ENCODE measurements at places on chromosomes 5 and 9.

DNA sequence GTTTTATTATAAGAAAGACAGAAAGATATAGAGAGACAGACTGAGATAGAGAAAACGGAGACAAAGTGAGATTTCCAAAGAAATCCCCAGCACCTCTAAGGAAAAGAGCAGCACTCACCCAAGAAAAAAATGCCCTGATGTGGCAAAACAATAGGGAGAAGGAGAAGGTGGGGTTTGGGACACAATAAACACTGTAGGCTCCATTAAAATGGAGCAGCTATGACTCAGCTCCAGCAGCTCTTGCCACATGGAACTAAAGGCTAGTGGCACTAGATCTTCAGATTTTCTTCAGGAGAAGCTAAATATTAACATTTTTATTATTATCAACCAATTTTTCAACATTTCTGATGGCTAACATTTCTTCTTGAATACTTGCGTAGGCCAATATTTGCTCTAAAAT, 321.8 kb downstream of the TRIM32 start:
- DNase-seq = no peak

- no peak for DNase-seq
These were observed 9.1 kb downstream of the SYK start for GRCh38 chr9:90810691-90811090.

DNA sequence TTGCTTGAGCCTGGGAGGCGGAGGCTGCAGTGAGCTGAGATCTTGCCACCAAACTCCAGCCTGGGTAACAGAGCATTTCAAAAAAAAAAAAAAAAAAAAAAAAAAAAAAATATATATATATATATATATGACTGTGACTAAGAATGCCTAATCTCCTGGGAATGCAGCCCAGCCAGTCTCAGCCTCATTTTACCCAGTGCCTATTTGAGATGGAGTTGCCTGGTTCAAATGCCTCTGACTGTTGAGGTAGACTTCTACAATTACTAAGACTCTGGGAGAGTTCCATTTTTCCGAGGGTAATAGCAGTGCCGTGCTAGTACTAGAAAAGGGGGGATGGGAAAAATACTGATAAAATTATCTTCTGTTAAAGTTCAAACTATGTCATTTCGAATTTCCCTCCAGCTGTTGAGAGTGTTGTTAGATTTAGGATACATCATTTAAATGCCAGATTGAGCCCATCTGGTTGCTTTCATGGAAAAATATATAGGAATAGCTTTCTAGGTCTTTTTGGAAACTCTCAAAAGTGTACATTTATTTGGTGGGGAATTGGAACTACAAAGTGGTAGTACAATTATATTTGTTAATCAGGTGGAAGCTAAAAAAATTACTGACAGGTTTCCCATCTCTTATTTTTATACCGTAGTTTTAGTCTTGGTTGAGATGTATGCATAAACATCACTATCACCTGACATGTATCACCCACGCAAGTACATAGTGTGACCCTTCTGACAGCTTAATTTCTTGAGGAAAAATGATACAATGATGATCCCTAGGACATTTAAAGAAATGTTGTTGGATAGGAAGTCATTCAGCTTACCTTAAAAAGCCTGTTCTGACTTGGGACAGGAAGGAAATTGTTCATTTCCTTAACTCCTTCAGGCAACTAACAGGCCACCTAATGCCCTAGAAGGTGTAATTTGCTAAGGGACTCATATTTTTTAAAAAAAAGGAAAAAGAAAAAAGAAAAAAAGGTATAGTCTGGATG, 214.9 kb downstream of the ADAMTSL1 start:
- DNase-seq = peak; percentile 57

DNA sequence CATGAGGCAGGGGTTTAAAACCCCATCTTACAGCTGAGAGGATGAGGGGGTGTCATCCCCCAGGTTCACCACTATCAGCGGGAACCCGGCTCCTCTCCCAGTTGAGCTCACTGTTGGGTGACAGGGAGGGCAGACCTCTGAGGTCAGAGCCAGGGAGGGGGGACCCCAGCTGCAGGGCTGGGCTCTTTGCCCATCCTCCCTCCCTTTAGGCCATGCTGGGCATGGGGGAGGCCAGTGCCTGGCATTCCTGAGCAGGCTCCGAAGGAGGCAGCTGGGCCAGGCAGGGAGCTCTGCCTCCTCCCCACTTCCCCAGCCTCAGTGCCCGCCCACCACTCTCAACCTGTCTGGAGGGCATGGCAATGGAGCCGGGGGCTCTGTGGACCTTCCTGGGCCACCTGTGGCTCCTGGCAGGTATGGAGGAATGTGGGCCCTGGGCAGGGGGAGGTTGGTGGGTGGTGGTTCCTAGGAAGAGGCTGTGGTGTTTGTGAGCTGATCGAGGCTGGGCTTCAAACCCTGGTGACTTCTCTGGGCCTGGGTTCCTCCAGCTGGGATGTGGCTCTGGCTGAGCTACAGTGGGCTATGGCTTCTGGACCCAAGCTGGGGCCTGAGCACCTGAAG, 12.6 kb downstream of the CRB2 start:
- DNase-seq = no peak

- no peak for DNase-seq
These were observed 27.5 kb downstream of the SLC6A3 start for GRCh38 chr5:1417586-1418225.

GRCh38 chr9:134375011-134375390, 48.7 kb downstream of the RXRA start:
- DNase-seq = no peak

- no peak for DNase-seq
These were observed 132.0 kb upstream of the TRIM32 start for GRCh38 chr9:116555119-116555518.

- DNase-seq = no peak
These were observed 20.0 kb downstream of the SPTLC1 start for GRCh38 chr9:92095236-92095635.

DNA sequence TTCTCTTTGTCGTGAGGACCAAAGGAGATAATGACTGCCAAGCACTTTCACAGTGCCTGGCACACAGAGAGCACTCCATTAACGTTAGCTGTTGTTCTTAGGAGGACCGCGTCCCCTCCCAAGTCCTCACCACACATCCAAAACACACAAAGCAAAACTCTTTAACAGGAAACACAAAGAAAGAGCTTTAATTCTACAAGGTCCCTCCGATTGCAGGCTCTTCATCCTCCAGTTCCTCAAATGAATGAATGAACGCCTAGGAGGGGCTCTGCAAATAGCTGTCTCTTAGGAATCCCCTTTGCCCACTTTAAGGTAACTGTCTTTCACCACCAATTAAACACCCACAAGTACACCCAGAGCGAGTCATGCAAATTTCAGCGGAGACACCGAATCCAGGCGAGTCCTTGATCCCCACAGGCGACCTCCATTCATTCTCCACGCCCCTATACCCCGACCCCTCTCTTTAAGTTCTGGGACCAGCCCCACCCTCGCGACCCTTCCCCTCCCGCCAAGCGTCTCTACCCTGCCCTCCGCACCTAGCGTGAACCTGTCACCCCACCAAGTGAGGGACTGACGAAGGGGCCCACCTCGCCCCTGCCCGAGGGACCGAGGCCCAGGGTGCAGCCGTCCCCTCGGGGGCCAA, 644 bp downstream of the TSC1 start:
- DNase-seq = no peak

- DNase-seq = peak; percentile 75
These were observed 63.9 kb downstream of the PRRT1B start for GRCh38 chr9:131609099-131609830.

- no peak for DNase-seq
These were observed 136.3 kb downstream of the ADAMTS16 start for GRCh38 chr5:5276430-5276829.

- DNase-seq = no peak
These were observed 3.1 kb downstream of the HMCN2 start for GRCh38 chr9:130268521-130269211.

- no peak for DNase-seq
These were observed 2.7 kb downstream of the SHB start for GRCh38 chr9:38066197-38066913.

DNA sequence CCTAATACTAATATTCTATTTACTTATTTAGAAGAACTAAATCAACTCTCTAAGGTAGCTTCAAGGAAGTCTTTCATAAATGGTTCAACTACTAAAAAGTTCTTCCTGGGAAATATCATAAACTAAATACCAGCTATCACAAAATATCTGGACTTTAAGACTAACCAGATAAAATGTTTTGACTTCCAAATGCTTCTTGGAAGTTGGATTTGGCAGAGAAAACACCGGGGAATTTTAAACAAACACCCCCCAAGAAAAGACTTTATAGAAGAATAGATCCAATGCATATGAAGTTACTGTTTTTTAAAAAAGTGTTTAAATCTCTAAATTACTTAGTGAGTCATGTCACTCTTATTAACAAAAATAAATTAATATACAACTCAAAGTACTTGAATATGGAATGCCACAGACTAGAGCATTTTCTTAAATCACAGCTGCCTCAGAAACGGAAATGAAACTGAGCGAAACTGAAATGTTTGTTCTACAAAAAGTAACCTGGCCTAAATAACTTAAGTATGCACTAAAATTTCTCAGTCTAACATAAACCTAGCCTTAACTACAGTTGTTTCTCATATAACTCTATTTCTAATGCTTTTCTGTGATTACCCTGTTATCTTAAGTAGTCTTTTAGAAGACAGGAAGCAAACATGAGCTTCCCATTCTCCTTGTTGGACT, 6.8 kb downstream of the ABCA1 start:
- DNase-seq = no peak

DNA sequence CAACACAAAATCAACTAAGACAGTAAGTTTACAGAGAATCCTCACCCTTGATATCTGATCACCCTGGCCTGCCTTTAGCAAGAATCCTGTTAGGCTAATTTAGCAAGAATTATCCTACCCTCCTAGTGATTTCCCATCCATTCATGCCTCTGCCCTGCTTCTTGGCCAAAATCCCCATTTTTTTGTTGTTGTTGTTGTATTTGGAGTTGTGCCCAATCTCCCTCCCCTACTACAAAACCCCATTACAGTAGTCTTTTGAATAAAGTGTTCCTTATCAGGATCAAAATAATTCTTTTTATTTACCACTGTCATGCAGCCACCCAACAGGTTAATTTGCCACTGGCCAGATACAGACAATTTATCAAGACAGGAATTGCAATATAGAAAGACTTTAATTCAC, 58.5 kb upstream of the CLINT1 start:
- DNase-seq = no peak

DNA sequence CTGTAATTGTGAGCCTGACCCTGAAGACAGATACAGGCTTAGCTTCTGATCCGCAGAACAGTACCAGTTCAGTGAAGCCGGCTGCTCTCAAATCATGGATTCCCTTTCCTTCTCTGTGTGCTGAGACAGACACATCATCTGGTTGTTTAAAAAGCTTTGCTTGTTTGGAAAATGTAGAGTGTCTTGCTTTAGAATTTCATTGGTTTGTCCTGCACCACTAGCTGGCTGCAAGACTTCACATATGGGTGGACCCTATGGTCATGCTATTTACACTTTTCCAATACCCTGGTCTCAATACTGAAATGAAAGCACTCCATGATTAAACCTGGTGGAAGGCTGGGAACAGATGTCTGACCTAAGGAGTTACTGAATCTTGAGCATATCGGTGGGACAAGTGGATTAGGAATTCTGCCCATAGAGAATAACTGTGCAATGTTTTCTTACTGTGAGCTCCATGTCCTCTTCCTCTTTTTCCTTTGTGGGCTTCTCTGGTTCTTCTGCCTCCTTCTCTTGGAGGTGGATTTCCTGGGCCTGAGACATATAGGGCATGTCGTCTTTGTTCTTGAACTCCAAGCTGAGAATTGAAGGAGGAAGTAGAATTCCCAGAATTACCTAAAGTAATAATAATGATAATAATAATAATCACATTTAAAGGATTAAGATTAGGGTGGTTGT, 201.1 kb upstream of the KLF9 start:
- no peak for DNase-seq

DNA sequence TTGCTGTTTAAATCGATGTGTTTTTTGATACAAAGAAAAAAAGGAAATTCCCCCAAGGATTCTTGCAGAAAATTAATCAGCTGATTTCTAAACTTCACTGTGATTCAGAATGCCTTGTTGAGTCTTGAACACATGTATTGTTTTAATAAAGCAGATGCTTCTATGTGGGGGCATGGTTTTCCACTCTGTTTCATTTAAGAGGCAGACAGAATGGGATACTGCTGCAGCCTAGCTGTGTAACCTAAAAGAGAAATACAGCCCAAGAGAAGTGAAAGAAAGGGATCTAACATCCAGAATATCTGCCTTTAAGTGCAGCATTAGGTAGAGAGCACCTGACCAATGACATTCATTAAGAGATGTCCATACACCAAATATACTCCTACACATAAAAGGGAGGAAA, 365.1 kb upstream of the CCNH start:
- no peak for DNase-seq

DNA sequence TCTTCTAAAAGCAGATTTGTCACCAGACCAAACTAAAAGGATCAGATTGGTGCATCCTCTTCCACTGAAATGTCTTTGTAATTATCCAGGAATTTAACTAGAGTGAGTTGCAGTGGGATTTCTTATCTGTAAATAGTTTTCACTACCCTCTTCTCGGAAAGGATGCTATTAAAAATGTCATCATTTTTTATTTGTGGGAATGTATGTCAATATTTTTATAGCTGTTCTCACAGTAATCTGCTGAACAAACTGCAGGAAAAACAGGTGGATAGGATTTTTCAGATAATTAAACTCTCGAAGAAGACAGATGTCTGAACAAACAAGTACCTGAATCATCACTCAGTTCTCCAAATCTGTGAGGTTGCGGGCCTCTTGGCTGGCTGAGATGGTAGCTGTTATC, 62.7 kb downstream of the RAB14 start:
- DNase-seq = no peak

DNA sequence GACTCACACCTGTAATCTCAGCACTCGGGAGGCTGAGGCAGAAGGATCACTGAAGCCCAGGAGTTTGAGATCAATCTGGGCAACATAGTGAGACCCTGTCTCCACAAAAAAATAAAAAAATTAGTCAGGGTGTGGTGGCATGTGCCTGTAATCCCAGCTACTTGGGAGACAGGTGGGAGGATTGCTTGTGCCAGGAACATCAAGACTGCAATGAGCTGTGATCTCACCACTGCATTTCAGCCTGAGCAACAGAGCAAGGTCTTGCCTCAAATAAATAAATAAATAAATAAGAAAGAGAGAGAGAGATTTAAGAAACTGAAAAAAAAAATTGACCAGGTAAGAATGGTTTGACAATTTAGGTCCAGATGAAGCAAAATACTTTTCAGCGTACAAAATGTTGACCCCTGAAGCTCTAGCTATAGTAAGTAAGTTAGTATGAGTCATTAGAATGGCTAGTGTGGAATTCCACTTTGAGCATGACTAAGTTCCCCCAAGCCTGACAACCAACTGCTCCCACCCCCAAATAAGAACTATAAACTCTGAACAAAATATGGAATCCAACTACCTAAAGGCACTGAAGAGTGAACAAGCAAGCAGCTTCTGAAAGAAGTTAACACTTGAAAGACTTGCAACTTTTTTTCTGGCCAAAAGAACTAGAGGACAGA, 217.8 kb upstream of the TLE4 start:
- peak; percentile 83 for DNase-seq

Data from fibroblast of upper back skin (primary cell).